ENCODE measurements at places on chromosomes 1 and 21.
A peak's percentile ranks its signal among the peaks of the same experiment; 100 is the strongest.

DNA sequence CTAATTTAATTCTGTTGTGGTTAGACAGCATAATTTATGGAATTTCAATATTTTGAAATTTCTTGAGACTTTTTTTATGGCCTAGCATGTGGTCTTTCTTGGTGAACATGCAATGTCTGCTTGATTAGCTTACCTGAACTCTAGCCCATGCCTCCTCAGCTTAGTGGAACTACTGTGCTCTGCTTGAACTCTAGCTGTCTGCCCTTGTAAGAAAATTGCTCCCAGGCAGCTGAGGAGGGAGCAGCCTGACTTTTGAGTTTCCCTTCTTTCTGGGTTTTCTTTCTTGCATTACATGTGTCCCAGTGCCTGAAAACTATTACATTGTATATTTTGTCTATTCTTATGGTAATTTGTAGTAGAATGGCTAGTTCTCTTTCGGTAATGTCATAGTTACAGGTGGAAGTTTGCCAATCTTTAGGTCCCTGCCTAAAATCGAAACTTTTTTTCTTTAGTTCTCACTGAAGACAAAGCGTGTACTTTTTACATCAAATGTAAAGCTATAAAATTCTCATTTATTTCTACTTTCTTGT is 105.3 kb downstream of the MAST2 start:
- H3K27me3 ChIP-seq, result no peaks in the 10 kb centered on the region
- H3K36me3 ChIP-seq, result no peaks in the 10 kb centered on the region
- no peak for DNase-seq
- H3K27ac ChIP-seq, result no peak overlapping the region

DNA sequence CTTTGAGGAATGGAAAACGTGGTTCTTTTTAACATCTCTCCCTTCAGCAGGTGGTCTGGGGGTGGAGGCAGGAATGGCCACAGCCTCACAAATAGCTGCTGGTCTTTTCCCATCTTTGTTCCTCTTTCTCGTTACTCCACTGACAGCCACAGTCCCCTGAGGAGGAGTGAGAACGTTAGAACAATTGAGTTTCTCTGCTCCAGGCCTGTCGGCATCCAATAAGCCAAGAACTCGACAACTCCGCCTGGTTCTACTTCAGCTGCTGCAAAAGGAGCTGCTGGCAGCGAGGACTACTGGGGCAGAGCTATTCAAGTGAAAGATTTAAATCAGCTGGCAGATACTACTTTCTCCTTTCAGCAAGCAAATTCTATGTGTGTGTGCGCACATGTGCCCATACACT is 169.5 kb upstream of the GALNT2 start:
- no peak for DNase-seq
- H3K4me3 ChIP-seq, result no peak overlapping the region
- H3K4me1 ChIP-seq, result no peaks in the 10 kb centered on the region
- H3K36me3 ChIP-seq, result peaks cover 7% of the 10 kb centered on the region
- no peak overlapping the region for H3K27ac ChIP-seq

DNA sequence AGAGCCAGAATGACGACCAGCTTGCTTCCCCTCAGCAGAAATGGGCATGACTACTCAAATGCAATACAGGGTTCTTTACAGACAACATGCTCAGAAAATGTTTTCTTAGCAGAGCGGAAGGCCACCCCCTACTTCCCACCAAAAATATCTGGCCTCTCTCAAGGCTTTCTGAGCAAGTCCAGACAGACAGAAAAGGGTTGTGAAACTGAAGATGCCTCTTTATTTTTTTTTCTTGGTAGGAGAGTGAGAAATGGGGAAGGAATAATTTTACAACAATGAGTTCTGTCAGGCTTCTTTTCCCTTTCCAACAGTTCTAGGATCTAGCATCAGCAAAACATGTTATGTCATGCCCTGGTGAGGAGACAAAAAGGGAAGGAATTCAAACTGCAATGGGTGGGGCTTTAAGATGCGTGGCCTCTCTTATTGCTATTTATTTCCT is 172.0 kb upstream of the CAMK1G start:
- H3K27me3 ChIP-seq, result no peaks in the 10 kb centered on the region
- peaks cover 15% of the 10 kb centered on the region for H3K4me1 ChIP-seq
- no peak for DNase-seq
- no peaks in the 10 kb centered on the region for H3K36me3 ChIP-seq
- H3K4me3 ChIP-seq, result no peak overlapping the region

DNA sequence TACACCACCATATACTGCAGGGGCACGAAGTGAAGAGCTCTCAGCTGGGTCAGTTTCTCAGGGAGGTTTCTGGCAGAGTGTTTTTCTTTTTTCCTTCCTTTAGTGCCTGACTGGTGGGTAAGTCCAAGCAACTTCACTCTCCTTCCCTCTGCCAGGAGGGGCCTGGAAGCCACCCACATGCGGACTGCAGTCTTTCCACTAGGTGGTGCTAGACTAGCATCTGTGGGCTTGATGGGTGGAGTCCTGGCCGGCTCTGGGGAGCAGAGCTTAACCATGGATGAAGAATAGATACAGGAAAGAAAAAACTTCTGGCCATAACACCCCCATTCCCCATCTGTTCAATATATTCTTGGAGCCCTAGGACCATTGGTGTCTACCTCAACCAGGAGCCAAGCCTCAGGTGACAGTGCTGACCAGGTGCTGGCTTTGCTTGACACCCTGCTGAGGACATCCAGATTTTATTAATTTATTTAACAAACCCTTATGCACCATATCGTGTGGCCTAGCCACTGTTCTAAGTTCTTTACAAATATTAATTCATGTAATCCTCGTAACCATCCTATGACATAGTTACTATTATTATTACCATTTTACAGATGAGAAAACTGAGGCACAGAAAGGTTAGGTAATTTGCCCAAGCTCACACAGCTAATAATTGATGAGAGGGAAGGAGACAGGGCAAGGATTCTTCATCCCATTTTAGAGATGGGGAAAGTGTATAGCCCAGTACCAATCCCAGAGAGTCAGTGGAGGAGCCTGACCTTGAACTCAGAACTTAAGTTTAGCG is 126.7 kb upstream of the CSF3R start:
- no peak overlapping the region for H3K27ac ChIP-seq
- no peaks in the 10 kb centered on the region for H3K36me3 ChIP-seq
- no peak overlapping the region for H3K4me3 ChIP-seq
- peaks cover 10% of the 10 kb centered on the region for H3K27me3 ChIP-seq

GRCh38 chr1:214518361-214518760 is 33.0 kb downstream of the PTPN14 start:
- no peaks in the 10 kb centered on the region for H3K36me3 ChIP-seq
- H3K27ac ChIP-seq, result peak overlapping the region; percentile 55
- H3K27me3 ChIP-seq, result no peaks in the 10 kb centered on the region
- H3K4me3 ChIP-seq, result no peak overlapping the region
- no peak for DNase-seq

DNA sequence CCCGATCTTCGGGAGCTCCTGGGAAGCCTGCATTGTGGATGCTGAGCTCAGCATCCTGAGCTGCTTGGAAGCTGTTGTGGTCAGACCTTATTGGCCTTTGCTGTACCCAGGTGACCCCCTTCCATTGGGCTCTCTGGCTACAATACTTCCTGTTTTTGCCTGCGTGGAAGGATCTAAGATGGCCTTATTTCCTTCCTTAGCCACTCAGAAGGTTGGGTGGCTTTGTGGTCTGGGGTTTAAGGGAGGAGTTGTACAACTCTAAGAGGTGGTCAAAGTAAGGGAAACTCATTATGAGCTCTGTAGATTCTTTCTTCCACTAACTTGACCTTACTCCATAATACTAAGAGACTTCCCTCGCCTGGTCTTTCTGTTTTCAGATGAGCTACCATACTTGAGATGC is 17.7 kb downstream of the PFKFB2 start:
- H3K4me3 ChIP-seq, result no peak overlapping the region
- no peak overlapping the region for H3K27ac ChIP-seq
- no peak for DNase-seq
- H3K27me3 ChIP-seq, result no peaks in the 10 kb centered on the region

DNA sequence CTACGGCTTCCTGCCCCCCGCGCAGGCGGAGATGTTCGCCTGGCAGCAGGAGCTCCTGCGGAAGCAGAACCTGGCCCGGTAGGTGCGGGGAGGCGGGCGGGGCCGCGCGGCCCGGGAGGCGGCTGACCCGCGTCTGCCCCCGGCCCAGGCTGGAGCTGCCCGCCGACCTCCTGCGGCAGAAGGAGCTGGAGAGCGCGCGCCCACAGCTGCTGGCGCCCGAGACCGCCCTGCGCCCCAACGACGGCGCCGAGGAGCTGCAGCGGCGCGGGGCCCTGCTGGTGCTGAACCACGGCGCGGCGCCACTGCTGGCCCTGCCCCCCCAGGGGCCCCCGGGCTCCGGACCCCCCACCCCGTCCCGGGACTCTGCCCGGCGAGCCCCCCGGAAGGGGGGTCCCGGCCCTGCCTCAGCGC is 16.6 kb downstream of the NOC2L start:
- no peak overlapping the region for H3K27ac ChIP-seq
- peaks cover 5% of the 10 kb centered on the region for H3K36me3 ChIP-seq
- H3K4me1 ChIP-seq, result peaks cover 31% of the 10 kb centered on the region
- DNase-seq, result no peak

DNA sequence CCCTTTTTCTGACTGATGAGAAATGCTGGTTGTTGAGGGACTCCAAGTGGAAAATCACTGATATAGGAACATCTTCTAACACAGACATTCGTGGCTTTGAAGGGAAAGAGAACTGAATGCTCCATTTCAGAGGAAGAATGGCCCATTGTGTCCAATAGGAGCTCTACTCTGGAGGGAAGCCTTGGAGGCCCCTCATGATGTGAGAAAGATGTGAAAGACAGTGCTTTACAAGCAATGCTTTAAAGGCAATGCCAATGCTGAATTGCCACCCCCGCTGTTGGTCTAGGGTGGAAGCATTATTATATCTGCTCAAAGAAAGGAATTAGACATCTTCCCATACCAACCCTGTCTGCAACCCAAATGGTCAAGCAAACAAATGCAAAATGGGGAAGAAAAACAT is 13.7 kb downstream of the NMNAT2 start:
- H3K4me3 ChIP-seq, result no peak overlapping the region
- no peak for DNase-seq
- H3K4me1 ChIP-seq, result no peaks in the 10 kb centered on the region

- peaks cover 6% of the 10 kb centered on the region for H3K36me3 ChIP-seq
- no peaks in the 10 kb centered on the region for H3K4me1 ChIP-seq
- DNase-seq, result no peak
- H3K27ac ChIP-seq, result no peak overlapping the region
- H3K4me3 ChIP-seq, result no peak overlapping the region
Observed at GRCh38 chr1:172779491-172779890, 120.6 kb downstream of the FASLG start.
